ENCODE measurements at places on chromosomes 16 and 17.

GRCh38 chr17:16943541-16944333, 28.2 kb downstream of the TNFRSF13B start:
- DNase-seq, result no peak

GRCh38 chr17:77386502-77387192, 245.9 kb downstream of the SEC14L1 start:
- no peak for DNase-seq

DNA sequence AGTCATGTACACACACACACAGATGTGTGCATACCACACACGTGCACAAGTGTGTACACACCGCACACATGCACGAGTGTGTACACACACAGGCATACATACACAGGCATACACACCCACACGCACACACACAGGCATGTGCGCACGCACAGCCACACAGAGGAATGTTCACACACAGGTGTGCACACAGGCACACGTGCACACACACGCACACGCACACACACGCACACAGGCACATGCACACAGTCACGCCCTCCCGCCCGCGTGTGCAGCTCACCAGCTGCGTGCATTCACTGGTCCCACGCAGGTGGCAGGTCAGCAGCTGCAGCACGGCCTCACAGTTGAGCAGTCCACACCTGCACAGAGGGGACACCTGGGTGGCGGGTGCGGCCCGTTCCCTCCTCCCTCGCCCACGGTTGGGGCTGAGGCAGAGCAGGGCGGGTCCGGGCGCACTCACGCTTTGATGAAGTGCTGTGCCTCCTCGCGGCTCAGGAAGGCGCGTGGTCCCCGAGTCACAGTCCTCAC, 7.7 kb downstream of the TEPSIN start:
- DNase-seq, result no peak

DNA sequence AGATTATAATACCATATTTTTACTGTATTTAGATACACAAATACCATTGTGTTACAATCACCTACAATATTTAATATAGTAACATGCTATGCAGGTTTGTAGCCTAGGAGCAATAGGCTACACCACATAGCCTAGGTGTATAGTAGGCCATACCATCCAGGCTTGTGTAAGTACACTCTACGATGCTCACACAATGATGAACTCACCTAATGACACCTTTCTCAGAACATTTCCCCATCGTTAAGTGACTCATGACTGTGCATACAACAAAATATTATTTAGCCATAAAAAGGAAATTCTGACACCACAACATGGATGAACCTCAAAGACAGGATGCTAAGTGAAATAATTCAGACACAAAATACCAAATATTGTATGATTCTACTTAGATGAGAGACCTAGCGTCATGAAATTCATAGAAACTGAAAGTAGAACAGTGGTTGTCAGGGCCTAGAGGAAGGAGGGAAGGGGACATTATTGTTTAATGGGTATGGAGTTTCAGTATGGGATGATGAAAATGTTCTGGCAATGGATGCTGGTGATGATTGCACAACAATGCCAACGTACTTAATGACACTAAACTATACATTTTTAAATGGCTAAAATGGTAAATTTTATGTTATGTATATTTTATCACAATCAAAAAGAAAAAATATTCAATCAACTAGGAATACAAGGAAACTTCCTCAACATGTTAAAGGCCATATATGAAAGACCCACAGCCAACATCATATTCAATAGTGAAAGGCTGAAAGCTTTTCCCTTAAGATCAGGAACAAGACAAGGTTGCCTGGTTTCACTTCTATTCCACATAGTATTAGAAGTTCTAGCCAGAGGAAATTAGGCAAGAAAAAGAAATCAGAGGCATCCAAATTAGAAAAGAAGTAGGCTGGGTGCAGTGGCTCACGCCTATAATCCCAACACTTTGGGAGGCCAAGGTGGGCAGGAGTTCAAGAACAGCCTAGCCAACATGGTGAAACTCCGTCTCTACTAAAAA, 5.9 kb upstream of the C16orf87 start:
- no peak for DNase-seq

GRCh38 chr17:34434052-34434451, 71.0 kb upstream of the CCL1 start:
- no peak for DNase-seq

DNA sequence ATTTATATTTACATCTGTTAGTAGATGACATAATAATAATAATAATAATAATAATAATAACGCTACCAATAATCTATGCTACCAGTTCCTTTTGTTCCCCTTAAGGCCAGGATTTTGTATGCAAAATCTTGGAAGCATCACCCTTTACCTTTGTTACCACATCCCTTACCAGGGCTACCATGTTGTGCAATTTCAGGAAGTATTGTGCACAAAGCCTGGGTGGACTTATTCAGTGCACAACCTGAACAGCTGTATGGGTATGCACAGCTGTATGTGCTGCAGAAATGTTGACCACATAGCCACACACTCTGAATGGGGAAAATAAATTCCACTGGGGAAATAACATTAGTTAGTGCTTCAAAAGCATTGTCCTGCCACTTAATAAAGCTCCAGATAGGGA, 19.9 kb upstream of the CALB2 start:
- DNase-seq, result no peak

DNA sequence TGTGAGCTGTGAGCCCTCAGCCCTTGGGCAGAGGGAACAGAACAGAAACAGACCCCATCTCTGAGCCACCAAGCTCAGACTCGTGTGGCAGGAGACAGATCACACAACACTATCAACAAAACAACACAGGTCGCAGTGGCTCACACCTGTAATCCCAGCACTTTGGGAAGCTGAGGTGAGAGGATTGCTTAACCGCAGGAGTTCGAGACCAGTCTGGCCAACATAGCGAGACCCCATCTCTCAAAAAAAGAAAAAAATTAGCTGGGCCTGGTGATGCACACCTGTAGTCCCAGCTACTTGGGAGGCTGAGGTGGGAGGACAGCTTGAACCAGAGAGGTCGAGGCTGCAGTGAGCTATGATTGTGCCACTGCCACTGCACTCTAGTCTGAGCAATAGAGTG, 5.5 kb upstream of the QPRT start:
- no peak for DNase-seq

DNA sequence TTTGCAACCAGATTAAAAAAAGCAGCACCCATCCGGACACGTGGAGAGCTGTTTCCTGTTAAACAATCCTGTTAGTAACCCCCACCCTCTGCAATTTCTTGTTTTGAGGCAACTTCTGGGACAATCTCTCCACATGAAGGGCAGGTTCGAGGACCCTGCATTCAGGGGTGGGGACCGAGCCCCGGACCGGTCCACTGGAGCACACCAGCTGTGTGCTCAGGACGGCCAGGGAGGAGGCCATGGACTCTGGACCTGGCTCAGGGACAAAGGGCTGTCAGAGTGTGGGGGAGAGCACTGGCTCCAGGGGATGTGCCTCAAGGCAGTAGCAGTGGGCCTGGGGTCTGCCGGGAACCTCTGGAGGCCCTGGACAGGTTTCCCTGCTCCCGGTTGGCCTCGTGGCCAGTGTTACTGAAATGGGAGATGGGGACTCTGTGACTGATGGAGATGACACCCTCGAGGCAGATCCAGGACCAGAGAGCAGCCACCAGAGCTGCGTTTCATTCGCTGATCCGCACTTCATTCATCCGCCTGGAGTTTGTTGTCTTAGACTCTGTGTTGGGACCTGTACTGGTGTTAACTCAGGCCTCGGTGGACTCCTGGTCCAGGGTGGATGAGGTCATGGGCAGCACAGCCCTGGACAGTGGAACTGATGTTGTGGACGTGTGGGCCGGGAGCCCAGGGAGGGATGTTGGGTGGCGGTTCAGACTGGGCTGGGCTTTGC, 2.9 kb upstream of the CPNE7 start:
- no peak for DNase-seq

- no peak for DNase-seq
Observed at GRCh38 chr16:66408163-66409048, 18.7 kb upstream of the BEAN1 start.

GRCh38 chr16:85616607-85617321, 3.6 kb downstream of the GSE1 start:
- no peak for DNase-seq

DNA sequence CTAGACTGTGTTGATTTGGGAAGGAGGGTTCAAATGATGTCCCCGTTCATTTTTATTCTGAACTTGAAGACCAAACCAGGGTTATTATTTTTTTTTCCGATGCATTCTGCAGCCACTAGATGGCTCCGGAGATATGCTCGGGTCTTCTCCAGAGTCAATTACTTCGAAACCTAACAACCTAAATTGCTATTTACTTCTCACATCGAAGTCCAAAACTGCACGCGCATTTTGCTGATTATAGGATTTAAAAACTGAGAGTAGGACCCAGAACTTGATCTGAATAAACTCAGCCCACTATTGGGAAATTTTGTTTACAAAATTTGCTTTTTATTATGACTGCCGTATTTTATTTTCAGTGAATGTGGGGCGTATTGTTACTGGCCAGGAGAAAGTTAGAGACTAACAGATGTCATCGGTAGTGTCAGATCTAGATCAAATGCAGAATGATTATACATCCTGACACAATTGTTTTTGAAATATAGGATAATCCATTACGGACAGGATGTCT, 263.8 kb downstream of the HS3ST3A1 start:
- no peak for DNase-seq
